ENCODE measurements at places on chromosomes 12 and 14. TPM values are rescaled to one million over a fixed set of nuclear protein-coding genes. Genes with fewer than 3 reads are reported as not detected.
A peak's percentile ranks its signal among the peaks of the same experiment; 100 is the strongest.

GRCh38 chr14:50060871-50061663 lies 55.3 kb downstream of the VCPKMT start:
- H3K4me1 ChIP-seq = peaks cover 15% of the 10 kb centered on the region
- no peak overlapping the region for H3K4me3 ChIP-seq
- DNase-seq = peak; percentile 70
- no peaks in the 10 kb centered on the region for H3K27me3 ChIP-seq
- no peaks in the 10 kb centered on the region for H3K36me3 ChIP-seq
- peak overlapping the region; percentile 90 for H3K27ac ChIP-seq

DNA sequence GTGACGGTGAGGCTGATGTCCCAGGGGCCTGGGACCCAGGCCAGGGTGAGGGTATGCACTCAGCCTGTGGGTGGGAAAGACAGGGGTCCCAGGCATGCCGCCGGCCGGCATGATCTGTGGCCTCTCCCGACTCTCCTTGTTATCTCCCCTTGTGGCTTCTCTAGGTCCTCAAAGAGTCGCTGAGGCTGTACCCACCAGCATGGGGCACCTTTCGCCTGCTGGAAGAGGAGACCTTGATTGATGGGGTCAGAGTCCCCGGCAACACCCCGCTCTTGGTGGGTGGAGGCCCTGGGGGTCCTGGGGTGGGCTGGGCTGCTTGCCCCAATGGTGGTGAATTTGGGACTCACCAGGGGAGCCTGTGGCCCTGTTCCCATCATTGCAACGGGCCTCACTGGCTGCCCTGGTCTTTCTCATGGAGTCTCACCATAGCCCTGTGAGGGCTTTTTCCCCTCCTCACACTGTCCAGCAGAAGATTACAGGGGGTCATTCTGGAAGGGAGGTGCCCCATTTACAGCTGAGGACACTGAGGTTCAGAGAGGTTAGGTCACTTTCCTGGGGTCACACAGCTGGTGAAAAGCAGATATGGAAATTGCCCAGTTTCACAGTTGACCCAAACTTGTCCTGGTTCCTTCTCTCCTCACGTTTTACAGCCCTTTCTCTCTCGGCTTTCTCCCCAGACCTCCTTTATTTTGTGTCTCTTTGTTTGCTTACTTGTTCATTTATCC lies 37.9 kb downstream of the CYP46A1 start:
- no peak overlapping the region for H3K4me3 ChIP-seq
- H3K27me3 ChIP-seq = no peaks in the 10 kb centered on the region
- no peaks in the 10 kb centered on the region for H3K4me1 ChIP-seq
- H3K27ac ChIP-seq = no peak overlapping the region
- DNase-seq = no peak

- H3K27ac ChIP-seq = no peak overlapping the region
- H3K27me3 ChIP-seq = no peaks in the 10 kb centered on the region
- no peak for DNase-seq
These were observed 441.2 kb downstream of the BTG1 start for GRCh38 chr12:91704446-91704845.

GRCh38 chr12:3202734-3203446 lies 125.7 kb downstream of the TSPAN9 start:
- peak; percentile 37 for DNase-seq
- no peaks in the 10 kb centered on the region for H3K36me3 ChIP-seq
- H3K27me3 ChIP-seq = peaks cover 28% of the 10 kb centered on the region
- H3K27ac ChIP-seq = no peak overlapping the region

DNA sequence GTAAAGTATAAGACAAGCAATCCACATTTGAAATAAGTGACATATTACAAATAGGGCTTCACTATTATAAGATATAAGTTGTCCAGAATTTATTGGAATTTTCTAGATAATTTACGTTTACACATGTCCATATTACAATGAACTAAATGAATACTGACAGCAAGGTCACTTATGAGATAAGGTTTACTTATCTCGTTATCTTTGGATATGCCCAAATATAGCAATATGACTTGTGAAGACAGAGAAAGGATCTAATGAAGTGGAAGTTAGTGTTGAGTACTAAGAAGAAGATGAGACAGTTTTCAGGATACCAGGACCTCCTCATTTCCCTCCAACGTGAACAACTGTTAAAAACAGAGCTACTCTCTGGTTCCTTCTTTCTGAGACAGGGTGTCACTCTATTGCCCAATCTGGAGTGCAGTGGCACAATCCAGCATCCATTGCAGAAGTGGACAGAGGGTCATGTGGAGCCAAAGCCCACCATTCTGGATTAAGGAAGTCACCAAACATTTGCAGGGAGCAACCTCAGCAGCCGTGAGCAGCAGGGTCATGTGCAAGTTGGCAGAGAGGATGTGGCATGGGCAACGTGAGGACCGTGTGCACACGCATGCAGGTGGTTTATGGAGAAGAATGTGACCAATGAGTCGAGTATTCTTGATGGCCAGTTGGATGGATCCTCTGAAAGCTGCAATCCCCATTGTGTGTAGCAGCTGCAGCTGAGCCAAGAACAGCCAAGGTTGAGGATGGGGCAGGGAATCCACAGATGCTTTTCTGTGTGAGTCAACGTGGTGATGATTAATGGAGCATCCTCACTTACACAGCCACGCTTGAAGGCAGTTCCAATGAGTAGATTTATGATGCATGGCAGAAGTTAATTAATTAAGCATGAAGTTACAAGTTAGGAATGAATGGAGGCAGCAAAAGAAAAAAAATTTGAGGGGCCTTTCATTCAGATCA lies 111.0 kb downstream of the BICD1 start:
- no peaks in the 10 kb centered on the region for H3K27me3 ChIP-seq
- H3K36me3 ChIP-seq = no peaks in the 10 kb centered on the region
- DNase-seq = no peak
- no peaks in the 10 kb centered on the region for H3K4me1 ChIP-seq

GRCh38 chr12:25186788-25187402 lies 8.1 kb downstream of the DNAI7 start:
- H3K4me3 ChIP-seq = no peak overlapping the region
- no peaks in the 10 kb centered on the region for H3K27me3 ChIP-seq
- no peaks in the 10 kb centered on the region for H3K36me3 ChIP-seq

- no peak for DNase-seq
- no peak overlapping the region for H3K4me3 ChIP-seq
- no peak overlapping the region for H3K27ac ChIP-seq
- no peaks in the 10 kb centered on the region for H3K36me3 ChIP-seq
- H3K4me1 ChIP-seq = no peaks in the 10 kb centered on the region
These were observed 91.0 kb downstream of the TTLL5 start for GRCh38 chr14:75752086-75752485.

DNA sequence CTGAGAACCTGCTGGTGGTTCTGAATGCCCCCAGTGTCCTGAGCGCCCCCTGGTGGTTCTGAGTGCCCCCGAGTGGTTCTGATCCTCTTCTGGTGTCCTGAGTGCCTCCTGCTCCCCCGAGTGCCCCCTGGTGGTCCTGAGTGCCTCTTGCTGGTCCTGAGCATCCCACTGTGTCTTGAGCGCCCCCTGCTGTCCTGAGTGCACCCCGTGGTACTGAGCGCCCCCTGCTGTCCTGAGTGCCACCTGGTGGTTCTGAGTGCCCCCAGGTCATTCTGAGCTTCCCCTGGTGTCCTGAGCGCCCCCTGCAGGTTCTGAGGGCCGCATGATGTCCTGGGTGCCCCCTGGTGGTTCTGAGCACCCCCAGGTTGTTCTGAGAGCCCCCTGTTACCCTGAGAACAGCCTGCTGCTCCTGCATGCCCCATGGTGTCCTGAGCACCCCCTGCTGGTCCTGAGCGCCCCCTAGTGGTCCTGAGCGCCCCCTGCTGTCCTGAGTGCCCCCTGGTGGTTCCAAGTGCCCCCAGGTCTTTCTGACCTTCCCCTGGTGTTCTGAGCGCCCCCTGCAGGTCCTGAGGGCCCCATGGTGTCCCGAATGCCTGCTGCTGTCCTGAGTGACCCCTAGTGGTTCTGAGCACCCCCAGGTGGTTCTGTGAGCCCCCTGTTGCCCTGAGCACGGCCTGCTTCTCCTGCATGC lies 1165.4 kb downstream of the TMEM121 start:
- no peaks in the 10 kb centered on the region for H3K36me3 ChIP-seq
- H3K4me3 ChIP-seq = no peak overlapping the region
- H3K27me3 ChIP-seq = no peaks in the 10 kb centered on the region
- no peaks in the 10 kb centered on the region for H3K4me1 ChIP-seq
- no peak for DNase-seq

- no peak for DNase-seq
- no peak overlapping the region for H3K4me3 ChIP-seq
- no peaks in the 10 kb centered on the region for H3K4me1 ChIP-seq
- no peaks in the 10 kb centered on the region for H3K27me3 ChIP-seq
- H3K36me3 ChIP-seq = no peaks in the 10 kb centered on the region
- H3K27ac ChIP-seq = no peak overlapping the region
These were observed 89.0 kb upstream of the SFSWAP start for GRCh38 chr12:131621701-131622421.

DNA sequence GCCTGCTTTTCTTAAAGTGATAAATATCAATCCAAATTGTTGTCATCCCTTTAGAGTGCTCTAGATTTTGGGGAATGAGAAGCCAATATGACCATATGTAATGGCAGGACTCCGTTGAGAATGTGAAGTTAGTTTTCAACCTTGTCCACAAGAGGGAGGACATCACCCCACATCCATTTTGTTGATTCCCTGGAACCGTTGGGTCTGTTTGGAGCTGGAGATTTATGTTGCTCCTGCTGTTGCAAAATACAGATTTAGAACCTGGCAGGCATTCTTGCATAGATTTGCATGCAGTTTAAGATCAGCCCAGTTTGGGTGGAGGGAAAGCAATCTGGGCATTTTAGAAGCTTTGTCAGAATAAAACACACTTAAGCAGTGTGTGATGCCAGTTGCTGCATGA lies 620.1 kb downstream of the NRXN3 start:
- DNase-seq = no peak
- no peak overlapping the region for H3K27ac ChIP-seq
- no peak overlapping the region for H3K4me3 ChIP-seq

DNA sequence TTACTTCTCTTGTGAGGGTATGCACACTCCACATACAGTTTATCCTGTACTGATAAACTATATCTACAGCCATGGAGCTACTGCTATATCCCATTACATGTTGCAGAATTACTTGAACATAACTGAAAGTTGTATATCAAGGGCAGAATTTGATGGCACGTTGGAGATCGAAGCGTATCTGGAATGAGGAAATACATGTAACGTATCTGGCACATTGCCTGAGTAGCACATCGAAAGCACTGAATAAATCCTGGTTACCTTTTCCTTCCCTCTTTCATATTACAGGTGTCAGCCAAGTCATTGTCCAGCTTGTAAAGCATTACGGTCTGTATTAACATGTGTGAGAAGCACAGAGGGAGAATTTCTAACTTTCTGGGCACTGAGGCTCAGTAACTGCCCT lies 42.1 kb upstream of the LIN7A start:
- H3K4me1 ChIP-seq = no peaks in the 10 kb centered on the region
- H3K36me3 ChIP-seq = no peaks in the 10 kb centered on the region
- no peak overlapping the region for H3K27ac ChIP-seq
- DNase-seq = no peak
- no peaks in the 10 kb centered on the region for H3K27me3 ChIP-seq

DNA sequence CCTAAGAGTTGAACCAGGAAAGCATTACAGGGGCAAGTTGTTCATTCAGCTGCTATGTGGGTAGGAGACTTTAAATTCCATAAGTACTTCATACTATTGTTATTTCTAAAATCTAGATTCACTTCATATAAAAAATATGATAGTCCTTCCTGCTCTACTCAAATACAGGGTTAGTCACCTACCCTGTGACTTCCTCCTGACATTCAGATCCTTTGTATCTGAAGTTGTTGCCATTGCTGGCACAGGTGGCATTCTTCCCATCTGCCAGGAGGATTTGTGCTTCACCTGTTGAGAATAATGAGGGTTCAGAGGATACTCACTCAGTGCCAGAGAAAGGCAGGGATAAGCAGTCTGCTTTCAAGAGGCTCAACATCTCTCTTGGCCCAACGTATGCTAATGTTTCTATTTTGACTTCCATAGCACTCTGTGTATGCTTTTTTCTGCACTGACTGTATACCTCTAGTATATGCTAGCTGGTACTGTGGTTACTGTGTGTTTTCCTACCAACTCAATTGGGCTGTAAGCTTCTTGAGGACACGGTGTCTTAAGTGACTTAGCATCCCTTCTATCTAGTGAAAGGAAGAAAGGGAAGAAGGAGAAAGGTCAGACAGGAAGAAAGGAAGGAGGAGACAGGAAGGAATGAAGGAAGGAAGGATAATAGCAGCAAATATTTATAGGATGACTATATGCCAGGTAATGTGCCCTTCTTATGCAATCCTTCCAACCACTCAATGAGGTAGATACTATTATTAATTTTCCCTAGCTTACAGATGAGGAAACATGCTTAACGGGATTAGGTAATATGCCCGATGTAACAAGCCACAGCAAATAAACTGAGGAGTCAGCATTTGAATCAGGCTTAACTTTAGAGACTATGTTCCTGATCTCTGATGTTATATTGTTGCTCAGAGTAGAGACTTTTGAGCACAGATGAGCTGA lies 38.5 kb upstream of the FGF6 start:
- H3K27ac ChIP-seq = no peak overlapping the region
- H3K36me3 ChIP-seq = no peaks in the 10 kb centered on the region
- no peak for DNase-seq
- H3K4me3 ChIP-seq = no peak overlapping the region
- H3K27me3 ChIP-seq = no peaks in the 10 kb centered on the region

The NTN4 gene
- polyA plus RNA-seq = 45.7 TPM

The DIO2 gene
- 0.07 TPM for polyA plus RNA-seq

The SLC17A8 gene
- 0.22 TPM for polyA plus RNA-seq

The SEL1L gene
- 7.4 TPM for polyA plus RNA-seq

The SMCO2 gene
- polyA plus RNA-seq = not detected

The IKZF4 gene
- 1.8 TPM for polyA plus RNA-seq
